T47D (cell line): ENCODE measurements at places on chromosomes 16 and 17.
A peak's percentile ranks its signal among the peaks of the same experiment; 100 is the strongest.

DNA sequence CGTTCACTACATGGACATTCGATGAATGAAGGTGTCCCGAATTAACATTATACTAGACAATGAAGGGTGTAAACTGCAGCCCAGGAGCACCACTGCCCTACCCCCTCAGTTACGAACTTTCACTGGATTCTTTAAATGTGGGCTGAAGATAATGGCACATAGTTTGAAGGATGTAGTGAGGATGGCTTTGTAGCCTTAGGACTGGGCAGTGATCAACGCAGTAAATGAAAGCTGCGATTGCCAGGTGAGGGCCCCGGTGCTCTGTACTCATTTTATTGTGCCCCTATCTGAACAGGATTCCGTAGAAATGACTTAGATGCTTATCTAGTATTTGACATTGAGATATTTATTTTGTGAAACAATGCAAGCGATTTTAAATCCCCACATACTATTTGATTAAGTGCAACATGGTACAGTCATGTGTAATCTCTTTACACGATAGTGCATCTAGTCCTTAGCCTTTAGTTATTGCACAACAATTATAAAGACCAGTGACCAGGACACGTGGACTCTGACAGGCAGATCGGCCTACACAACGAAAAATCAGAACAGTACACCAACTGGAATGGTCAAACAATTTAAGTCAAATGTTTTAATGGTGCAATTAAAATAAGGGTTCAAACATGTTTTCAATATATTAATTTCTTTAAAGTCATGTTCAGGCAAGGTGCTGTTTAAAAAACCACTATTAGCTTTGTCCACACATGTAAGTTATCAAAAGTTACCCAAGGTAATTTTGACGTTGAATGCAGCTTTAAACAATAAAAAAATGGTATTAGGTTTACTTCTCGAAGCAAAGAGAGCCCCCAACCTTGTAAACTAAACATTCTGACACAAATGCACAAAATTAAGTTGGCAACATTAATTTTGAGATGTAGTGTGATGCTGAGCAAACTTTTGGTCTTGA lies 17.4 kb upstream of the ERN1 start:
- DNase-seq = peak; percentile 66

- no peak for DNase-seq
These were observed 103.5 kb upstream of the ZNF750 start for GRCh38 chr17:82943339-82943738.

DNA sequence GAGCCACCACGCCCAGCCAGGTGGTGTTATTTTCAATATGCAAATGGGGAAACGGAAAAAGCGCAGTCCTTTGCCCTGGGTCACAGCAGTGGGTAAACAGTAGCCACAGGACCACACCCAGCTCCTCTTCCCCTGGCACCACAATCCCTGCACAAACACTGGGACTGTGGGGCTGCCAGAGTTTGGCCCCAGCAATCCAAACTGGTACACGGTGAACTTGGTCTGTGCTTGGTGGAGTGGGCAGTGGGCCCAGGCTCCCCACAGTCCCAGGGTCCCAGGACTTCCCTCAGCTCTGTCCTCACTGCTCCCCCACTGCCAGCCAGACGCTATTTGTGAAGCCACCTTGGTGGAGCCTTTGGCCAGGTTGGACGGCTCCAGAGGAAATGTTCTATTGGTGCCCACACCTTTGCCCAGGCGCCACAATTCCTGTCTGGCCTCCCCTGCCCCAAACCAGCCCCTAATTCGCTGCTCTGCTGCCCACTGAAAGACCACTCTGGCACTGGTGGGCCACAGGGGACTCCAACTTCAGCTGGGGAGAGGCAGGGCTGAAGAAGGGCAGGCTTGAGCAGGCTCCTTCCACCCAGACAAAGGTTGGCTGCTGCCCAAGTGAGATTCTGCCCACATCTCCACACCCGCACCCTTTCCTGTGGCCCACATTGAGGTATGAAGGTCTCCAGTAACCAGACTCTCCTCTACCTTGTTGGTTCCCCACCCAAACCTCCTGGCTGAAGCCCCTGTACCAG lies 2.1 kb downstream of the CHAD start:
- no peak for DNase-seq

- no peak for DNase-seq
These were observed 6.9 kb upstream of the KCNG4 start for GRCh38 chr16:84246679-84247077.

- no peak for DNase-seq
These were observed 360.9 kb upstream of the TNRC6C start for GRCh38 chr17:77597418-77598240.

DNA sequence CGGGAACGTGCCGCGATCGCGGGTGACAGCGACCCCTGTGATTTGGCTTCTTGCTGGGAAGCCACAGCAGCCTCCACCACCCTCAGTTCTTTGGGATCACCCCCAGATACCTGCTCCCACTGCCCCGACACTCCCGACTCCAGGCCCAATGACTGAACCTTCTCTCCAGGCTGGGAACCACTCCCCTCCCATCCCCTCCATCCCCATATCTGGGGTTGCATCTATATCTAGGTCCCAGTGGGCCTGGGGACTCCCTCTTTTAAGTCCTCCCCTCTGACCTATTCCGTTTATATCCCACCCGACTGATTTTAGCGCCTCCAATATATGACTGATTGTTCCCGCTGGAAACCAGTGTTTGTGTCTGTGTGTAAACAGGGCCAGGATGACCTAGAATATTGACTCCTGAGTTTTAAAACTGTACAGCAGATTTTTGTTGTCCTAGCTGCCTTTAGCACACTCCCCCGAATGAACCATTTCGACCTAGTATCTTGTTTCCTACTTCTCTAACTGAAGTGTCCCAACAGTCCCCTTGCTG lies 667 bp downstream of the PSMD3 start:
- no peak for DNase-seq

GRCh38 chr17:71472809-71473789 lies 647.7 kb upstream of the SOX9 start:
- peak; percentile 56 for DNase-seq

- DNase-seq = no peak
These were observed 458.8 kb upstream of the HSBP1 start for GRCh38 chr16:83348991-83349390.

DNA sequence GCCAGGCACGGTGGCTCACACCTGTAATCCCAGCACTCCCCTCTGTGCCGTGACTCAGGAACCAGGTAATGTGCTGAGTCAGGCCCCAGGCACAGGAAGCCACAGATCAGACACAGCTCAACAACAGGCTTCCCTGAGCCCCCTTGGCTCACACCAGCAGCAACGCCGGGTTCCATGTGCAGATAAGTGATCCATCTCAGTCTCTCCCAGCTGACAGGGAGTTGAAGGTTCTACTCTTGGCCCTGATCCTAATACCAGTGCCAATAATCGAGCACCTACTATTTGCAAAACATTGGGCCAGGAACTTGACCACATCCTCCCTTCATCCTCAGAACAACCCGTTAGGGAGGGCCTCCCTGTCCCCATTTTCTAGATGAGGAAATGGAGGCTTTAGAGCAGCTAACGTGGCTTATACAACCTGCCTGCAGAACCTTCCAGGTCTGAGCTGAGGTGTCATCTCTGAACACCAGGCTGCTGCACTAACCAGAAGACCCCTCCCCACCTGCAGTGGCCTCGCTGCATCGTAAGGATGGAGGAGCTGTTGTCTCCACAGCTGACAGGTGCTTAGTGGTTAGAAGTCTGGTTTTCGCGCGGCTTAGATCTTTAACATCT lies 64.8 kb upstream of the AMZ2 start:
- no peak for DNase-seq

DNA sequence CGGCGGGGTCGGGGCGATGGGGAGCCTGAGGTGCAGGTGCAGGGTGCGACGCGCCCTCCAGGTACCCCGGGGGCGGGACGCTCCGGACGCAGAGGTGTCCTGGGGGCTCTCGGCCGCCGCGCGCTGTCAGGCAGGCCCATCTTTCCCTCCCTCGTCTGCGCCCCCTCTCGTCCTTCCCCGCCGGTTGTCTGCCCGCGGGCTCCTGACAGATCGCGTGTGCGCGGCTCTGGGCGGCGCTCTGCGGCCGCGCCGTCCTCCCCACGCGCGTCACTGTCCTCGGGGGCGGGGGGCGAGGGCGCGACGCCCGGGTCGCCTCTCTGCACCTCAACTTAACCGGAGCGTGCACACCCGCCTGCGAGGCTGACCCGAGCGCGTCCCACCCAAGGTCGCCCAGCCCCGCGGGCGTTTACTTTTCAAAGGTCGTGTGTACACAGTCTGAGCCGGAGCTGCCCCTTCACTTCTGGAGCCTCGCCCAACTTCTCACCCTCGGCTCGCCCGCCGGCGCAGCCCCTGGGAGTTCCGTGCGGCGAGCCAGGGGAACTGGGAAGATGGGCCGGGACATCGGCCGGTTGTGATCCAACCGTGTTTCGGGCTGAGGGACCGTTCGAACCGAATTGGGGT lies 512 bp downstream of the AKAP1 start:
- peak; percentile 57 for DNase-seq

GRCh38 chr17:61255647-61256046 lies 144.0 kb upstream of the TBX2 start:
- DNase-seq = no peak

GRCh38 chr17:52754838-52755237 lies 596.3 kb upstream of the CA10 start:
- no peak for DNase-seq

GRCh38 chr17:17377071-17377967 lies 74.1 kb downstream of the NT5M start:
- no peak for DNase-seq
